Spleen (tissue), 13 donors: ENCODE measurements at places on chromosomes 3 and 15. TPM values are rescaled to one million over a fixed set of nuclear protein-coding genes. Genes with fewer than 3 reads are reported as not detected.
A peak's percentile ranks its signal among the peaks of the same experiment; 100 is the strongest.

GRCh38 chr15:81723701-81724100 lies 322.1 kb downstream of the MEX3B start:
- no peak for DNase-seq
- no peaks in the 10 kb centered on the region for H3K27me3 ChIP-seq
- no peaks in the 10 kb centered on the region for H3K36me3 ChIP-seq
- H3K4me1 ChIP-seq = no peaks in the 10 kb centered on the region
- no peak overlapping the region for H3K27ac ChIP-seq

DNA sequence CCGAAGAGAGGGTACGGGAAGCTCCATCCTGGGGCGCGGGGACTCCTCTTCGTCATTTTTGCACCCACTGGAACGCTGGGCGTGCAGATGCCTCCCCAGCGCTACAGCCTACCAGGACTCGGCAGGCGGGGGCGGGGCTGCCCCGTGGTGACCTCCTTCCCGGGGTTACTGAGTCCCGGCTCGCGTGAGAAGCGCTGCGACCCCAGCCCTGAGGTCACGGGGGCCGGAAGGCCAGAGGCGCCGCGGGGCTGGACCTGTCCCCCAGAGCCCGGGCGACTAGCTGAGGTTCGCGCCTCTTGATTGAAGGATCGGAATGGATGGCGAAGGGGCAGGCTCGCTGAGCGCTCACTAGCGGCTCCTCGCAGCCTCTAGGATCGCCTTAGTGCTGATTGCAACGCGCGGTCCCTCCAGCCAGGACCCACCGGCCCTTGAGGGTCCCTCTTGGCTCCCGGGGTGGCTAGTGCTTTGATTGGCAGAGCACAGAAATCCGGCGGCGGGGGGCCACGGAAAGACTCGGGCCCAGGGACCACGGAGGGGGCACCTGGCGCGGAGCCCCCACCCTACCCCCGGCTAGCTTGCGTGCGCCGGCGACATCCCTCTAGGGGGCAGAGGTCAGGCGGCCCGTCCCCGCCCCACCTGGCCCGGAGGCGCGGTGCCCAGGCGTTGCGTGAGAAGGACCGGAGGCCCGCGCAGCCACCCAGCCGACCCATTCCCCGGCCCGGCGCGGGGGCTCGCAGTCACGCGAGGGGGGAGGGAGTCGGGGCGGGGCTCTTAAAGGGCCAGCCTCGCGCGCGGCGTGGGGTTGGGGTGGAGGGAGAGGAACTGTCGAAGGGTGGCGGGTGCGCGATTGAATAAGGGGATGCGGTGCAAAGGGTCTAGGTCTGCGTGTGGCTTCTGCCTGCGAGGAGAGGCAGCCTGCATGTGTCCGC lies 781 bp upstream of the CYP1A1 start:
- H3K4me1 ChIP-seq = peaks cover 22% of the 10 kb centered on the region
- no peaks in the 10 kb centered on the region for H3K36me3 ChIP-seq
- no peak overlapping the region for H3K27ac ChIP-seq
- peak; percentile 85 for DNase-seq
- peaks cover 54% of the 10 kb centered on the region for H3K27me3 ChIP-seq
- H3K4me3 ChIP-seq = peak overlapping the region; percentile 55

NPAP1 gene
- total RNA-seq = not detected

PRTG gene
- 0.60 TPM for total RNA-seq

CRTC3 gene
- total RNA-seq = 43.2 TPM

CHRFAM7A gene
- 10.8 TPM for total RNA-seq

TGM5 gene
- total RNA-seq = not detected

CXCR6 gene
- 6.6 TPM for total RNA-seq
